Forelimb muscle (tissue), 1 donor: ENCODE measurements at places on chromosomes 3 and 15.

GRCh38 chr15:72796210-72796514, 12.6 kb upstream of the ADPGK start:
- DNase-seq = no peak

DNA sequence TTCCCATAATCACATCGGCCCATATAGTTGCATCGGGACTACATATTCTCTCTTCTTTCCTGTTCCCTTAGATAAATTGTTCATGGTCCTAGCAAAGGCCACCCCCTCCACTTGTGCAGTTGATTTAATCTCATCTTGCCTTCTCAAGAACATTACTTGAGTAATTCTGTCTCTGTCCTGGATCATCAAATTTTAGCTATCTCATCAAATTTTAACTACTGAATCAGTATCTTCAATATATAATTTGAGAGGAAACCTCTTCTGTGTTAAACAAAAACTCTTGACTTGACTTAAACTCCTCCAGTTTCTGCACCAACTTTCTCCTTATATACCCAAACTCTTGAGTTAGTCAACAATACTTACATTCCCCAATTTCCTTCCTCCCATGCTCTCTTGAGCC, 4.2 kb upstream of the PRR23B start:
- no peak for DNase-seq

DNA sequence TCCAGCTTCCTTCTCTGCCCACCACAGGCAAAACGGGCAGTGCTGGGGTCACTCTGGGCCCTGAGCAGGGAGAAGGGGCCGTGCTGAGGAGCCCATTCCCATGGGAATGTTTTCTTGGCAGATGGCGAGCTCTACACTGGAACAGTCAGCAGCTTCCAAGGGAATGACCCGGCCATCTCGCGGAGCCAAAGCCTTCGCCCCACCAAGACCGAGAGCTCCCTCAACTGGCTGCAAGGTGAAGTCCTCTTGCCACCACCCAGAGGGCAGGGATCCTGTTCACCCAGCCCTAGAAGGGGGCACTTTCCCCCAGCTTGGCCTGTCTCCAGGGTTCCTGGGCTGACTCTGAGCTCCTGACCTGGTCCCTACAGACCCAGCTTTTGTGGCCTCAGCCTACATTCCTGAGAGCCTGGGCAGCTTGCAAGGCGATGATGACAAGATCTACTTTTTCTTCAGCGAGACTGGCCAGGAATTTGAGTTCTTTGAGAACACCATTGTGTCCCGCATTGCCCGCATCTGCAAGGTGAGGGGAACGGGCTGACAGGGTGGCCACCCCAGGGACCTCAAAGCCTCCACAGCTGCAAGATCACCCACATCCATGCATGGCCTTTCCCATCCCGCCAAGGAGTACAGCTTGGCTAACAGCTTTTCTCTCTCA, 12.4 kb downstream of the CIB1 start:
- DNase-seq = no peak

DNA sequence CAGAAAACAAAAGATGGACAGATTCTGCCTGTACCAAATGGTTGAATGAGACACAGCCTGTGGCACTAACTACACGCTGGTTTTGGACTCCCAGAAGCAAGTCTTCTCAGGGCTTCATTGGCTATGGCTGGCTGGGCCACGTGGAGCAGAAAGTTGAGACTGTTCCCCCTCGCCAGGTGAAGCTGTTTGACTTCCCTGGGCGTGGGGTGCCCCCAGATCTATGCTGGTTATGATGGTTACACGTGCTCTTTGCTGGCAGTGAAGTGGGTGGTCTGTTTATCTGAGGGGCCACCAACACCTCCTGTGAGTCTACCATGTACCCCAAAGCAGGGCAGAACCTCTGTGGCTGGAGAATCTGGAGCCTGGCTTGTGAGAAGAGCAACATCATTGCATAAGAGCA, 60.3 kb upstream of the EPHA6 start:
- no peak for DNase-seq

DNA sequence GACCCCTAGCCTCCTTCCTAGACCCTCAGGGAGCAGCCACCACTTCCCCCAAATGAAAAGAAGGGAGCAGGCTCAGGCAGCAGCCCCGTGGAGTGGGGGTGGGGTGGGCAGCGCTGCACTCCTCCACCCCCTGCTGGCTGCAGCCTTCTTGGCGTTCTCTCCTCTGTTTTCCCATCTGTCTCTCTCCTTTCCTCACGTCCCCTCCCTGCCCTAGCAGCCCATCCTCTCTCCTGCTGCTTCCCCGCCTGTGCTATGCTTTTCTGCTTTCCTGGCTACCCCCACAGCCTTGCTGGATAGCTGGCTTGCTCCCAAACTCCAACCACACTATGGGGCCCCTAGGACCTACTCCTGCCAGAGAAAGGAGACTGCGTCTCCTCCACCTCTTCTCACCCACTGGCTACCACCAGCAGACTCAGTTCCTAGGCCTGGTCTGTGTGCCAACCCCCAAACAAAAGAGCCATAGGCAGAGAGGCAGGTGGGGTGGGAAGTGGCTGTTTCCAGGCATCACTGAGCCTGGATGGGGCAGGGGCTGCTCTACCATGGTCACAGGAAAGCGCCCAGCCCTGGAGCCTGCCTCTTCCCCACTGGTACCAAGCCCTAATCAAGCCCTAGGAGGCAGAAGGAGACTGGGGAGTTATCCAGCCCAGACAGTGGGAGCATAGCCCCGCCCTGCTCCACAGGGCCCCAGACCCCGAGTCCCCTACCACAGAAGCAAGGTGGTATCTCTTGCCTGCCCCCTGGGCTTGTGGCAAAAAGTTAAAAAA, 3.4 kb upstream of the DISP2 start:
- no peak for DNase-seq

GRCh38 chr15:24772266-24772665, 96.7 kb downstream of the NPAP1 start:
- no peak for DNase-seq

- no peak for DNase-seq
Observed at GRCh38 chr3:61594964-61595285, 33.6 kb downstream of the PTPRG start.

DNA sequence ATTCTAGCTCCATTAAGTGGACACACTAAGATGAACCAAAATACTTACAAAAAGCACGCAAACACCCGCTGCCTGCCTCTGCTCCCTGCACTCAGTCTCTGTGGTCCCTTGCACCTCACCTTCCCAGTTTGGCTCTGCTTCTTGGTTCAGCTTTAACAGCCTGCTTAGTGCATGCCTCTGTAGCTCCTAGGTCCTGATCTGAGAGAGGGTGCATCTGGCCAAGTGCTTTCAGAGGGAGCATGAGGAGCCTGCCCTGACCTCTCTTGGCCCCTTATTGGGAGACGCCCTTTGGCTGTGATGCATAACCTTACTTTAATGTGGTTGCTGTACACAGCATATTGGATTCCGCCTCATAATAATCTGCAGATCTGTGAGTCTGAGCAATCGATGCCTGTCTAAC, 21.2 kb upstream of the ATP10A start:
- no peak for DNase-seq
